ENCODE measurements at places on chromosomes 12 and 14.

- DNase-seq: no peak
- no peak overlapping the region for H3K27ac ChIP-seq
- H3K4me1 ChIP-seq: peaks cover 32% of the 10 kb centered on the region
Observed at GRCh38 chr12:89490922-89491321, 33.7 kb downstream of the GALNT4 start.

GRCh38 chr14:51676549-51676948, 24.8 kb downstream of the FRMD6 start:
- no peaks in the 10 kb centered on the region for H3K27me3 ChIP-seq
- no peak overlapping the region for H3K27ac ChIP-seq
- no peak for DNase-seq
- H3K4me1 ChIP-seq: no peaks in the 10 kb centered on the region

DNA sequence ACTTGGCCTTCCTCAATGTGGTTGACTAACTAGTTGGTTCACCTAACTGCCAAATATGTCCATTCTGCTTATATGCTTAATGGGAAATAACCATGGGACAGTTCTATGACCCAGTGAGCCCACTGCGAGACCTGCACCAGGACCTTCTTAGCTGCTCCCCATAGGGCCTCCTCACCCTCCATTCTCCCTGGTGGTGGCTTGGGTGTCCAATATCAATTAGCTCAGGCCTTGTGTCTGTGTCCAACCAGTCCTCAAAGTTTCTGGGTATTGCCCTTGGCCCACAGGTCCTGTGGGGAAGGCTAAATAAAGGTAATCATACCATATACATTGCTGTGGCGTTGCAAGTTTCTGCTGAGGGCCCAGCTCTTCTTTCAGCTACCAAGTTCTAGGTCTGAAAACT, 228.2 kb downstream of the PCNX1 start:
- H3K4me1 ChIP-seq: peaks cover 11% of the 10 kb centered on the region
- H3K27me3 ChIP-seq: no peaks in the 10 kb centered on the region
- no peak for DNase-seq
- H3K27ac ChIP-seq: no peak overlapping the region
- no peaks in the 10 kb centered on the region for H3K36me3 ChIP-seq
- H3K4me3 ChIP-seq: no peak overlapping the region

GRCh38 chr14:48390346-48390745, 714.9 kb upstream of the MDGA2 start:
- H3K36me3 ChIP-seq: no peaks in the 10 kb centered on the region
- no peak overlapping the region for H3K4me3 ChIP-seq
- no peaks in the 10 kb centered on the region for H3K4me1 ChIP-seq
- H3K27ac ChIP-seq: no peak overlapping the region

- no peak for DNase-seq
- H3K4me3 ChIP-seq: no peak overlapping the region
- H3K4me1 ChIP-seq: no peaks in the 10 kb centered on the region
- H3K27ac ChIP-seq: no peak overlapping the region
- H3K36me3 ChIP-seq: no peaks in the 10 kb centered on the region
- H3K27me3 ChIP-seq: no peaks in the 10 kb centered on the region
Observed at GRCh38 chr12:46744283-46744682, 81.5 kb downstream of the SLC38A4 start.

DNA sequence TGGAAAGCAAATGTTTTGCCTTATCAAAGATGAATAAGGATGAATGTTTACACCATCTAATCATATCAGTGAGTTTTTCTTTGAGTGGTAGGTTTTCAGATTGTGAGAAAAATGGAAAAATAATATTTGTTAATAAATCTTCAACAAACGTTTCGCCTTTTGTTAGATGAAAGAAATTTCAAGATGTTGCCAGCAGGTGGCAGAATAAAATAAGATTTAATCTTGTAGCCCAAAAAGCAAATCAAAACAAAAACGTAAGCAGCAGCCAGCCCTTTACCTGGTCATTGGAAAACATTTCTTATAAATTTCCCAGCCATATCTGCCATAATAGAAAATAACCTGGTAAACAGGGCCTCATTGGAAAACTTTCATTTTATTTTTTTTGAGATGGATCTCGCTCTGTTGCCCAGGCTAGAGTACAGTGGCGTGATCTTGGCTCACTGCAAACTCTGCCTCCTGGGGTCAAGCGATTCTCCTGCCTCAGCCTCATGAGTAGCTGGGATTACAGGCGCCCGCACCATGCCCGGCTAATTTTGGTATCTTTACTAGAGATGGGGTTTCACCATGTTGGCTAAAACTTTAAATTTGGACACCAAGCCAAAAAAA, 15.4 kb upstream of the TMEM120B start:
- no peak overlapping the region for H3K27ac ChIP-seq
- no peak overlapping the region for H3K4me3 ChIP-seq
- H3K4me1 ChIP-seq: no peaks in the 10 kb centered on the region
- no peaks in the 10 kb centered on the region for H3K36me3 ChIP-seq

DNA sequence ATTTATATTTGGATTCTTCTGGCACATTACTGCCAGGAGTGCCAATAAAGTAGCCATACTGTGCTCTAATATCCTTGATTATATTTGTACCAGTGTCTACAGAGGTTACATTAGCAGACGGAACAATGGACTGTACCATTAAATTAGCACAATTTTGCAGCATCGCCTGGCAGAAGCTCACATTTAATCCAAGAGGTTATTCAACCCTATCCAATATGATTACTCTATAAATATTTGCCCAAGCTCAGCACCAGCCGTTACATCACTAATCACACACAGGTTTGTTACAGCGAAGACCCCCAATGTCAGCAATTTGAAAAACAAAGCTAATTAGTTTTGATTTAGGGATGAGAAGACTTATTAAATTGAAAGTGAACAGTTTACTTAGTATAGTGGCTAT, 16.9 kb upstream of the MGST1 start:
- no peak for DNase-seq
- H3K27me3 ChIP-seq: no peaks in the 10 kb centered on the region
- no peaks in the 10 kb centered on the region for H3K4me1 ChIP-seq
- no peak overlapping the region for H3K27ac ChIP-seq
- no peak overlapping the region for H3K4me3 ChIP-seq

- no peak overlapping the region for H3K27ac ChIP-seq
- H3K36me3 ChIP-seq: no peaks in the 10 kb centered on the region
- peaks cover 24% of the 10 kb centered on the region for H3K4me1 ChIP-seq
- no peak overlapping the region for H3K4me3 ChIP-seq
- no peak for DNase-seq
- no peaks in the 10 kb centered on the region for H3K27me3 ChIP-seq
Observed at GRCh38 chr12:47867495-47867941, 37.3 kb downstream of the VDR start.

- no peak for DNase-seq
- H3K4me1 ChIP-seq: peaks cover 50% of the 10 kb centered on the region
- H3K27me3 ChIP-seq: no peaks in the 10 kb centered on the region
- H3K27ac ChIP-seq: no peak overlapping the region
Observed at GRCh38 chr12:122087431-122088178, 9.0 kb downstream of the MLXIP start.

DNA sequence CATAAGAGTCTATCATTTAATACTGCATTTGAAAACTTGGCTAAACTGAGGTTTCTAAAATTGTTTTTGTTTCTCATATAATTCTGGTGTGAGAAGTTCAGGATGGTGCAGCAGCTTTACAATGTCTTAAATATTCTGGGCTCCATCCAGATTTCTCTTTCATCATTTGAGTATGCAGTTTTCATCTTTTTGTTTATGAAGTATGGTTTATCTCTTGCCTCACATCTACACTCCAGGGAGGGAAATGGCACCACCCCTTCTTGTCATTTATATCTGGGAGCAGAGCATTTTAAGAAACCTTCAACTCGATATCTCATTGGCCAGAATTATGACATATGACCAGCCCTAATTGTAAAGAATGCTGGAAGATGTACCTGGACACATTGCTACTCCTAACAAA, 24.3 kb downstream of the GEMIN2 start:
- no peak overlapping the region for H3K27ac ChIP-seq
- peaks cover 7% of the 10 kb centered on the region for H3K4me1 ChIP-seq
- no peaks in the 10 kb centered on the region for H3K27me3 ChIP-seq
- no peak for DNase-seq
- H3K36me3 ChIP-seq: peaks cover 3% of the 10 kb centered on the region

GRCh38 chr12:53219292-53219955, 12.4 kb upstream of the ITGB7 start:
- no peaks in the 10 kb centered on the region for H3K27me3 ChIP-seq
- H3K4me3 ChIP-seq: peak overlapping the region; percentile 90
- H3K27ac ChIP-seq: peak overlapping the region; percentile 58

DNA sequence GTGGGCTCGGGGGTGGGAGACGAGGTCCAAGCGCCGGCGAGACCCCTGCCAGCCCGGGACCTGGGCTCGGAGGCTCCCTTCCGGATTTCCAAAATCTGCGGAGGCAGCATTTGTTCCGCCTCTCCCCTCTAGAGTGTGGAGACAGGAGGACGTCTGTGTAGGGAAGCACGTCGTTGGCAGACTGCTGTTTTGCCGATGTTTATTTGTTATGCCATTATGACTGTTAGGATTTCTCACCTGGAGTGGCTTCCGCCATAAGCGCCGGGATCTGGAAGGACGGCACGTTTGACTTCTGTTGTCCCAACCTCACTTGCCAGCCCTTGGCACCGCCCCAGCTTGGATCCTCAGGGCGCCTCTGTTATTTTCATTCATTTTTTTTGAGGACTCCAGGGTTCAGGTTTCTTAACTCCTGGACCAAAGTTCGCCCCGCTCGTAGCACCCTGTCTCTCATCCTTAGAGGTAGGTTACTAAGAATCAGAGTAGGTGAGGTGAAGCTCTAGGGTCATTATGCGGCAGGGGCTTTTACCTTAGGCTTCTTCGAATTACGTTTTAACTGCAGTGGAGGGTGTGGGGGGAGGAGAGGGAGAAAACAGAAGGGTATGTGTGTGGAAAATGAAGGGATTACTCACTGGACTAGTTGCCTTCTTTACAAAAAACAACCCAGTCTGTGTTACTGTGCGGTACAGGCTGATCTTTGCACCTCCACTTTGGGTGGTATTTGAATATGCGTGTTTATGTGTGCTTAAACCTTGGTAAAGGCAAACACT, 547 bp upstream of the PYGL start:
- DNase-seq: peak; percentile 16
- peak overlapping the region; percentile 66 for H3K4me3 ChIP-seq
- H3K36me3 ChIP-seq: no peaks in the 10 kb centered on the region
- H3K27ac ChIP-seq: no peak overlapping the region
- peaks cover 18% of the 10 kb centered on the region for H3K4me1 ChIP-seq

GRCh38 chr12:39235990-39236767, 206.7 kb downstream of the KIF21A start:
- no peak overlapping the region for H3K27ac ChIP-seq
- no peak for DNase-seq
- H3K36me3 ChIP-seq: no peaks in the 10 kb centered on the region
- H3K4me3 ChIP-seq: no peak overlapping the region

DNA sequence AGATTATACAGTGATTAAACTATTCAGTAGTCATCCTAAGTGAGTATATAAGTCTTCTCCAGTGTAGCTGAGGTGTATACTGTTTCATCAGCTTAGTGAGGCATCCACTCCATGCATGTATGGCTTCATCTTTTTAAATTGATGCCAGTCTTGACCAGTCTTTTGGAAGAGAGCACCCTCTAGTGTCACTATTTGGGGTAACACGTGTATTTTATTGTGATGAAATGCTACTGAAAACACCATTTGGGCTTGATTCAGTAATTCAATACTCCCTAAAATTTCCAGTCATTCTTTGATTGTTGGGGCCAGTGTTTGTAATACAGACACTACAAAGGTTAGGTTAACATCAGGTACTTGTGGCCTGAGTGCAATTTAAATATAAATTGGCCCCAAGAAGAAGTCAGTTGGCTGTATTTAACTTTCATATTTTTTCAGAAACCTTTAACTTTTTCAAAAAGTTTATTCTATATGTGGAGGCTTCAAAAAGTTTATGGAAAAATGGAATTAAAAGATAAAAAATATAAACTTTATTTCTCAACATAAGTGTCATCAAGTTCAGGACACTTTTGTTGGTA, 35.3 kb downstream of the MIPOL1 start:
- no peaks in the 10 kb centered on the region for H3K27me3 ChIP-seq
- H3K4me3 ChIP-seq: no peak overlapping the region
- no peak for DNase-seq

DNA sequence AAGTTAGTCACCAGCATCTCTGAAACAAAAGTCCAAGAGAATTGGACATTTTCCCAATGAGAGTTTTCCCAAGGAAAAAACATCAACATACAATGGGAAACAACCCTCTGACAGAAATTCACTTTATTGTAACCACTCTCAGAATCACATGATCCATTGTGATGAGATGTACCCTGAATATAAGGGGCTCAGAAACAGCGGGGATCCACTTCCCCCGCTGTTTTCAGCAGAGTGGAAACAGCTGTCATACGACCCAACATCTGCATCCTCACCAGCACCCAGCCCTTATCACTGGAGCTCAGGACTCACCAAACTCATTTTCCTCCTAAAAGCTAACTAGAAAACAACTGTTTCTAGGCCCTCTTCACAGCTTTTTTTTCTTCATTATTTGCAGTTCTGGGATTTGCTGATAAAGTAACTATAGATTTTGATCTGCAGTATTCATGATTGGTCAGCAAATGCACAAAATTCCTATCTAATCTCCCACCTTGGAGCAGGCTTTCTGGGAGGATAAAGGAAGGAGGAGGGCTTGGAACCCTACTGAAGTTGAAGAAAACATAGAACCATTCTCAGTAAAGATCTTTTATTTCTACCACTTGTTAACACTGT, 31.3 kb downstream of the CORO1C start:
- H3K36me3 ChIP-seq: peaks cover 36% of the 10 kb centered on the region
- H3K4me1 ChIP-seq: peaks cover 9% of the 10 kb centered on the region
- no peak overlapping the region for H3K27ac ChIP-seq
- no peak for DNase-seq
- no peaks in the 10 kb centered on the region for H3K27me3 ChIP-seq

DNA sequence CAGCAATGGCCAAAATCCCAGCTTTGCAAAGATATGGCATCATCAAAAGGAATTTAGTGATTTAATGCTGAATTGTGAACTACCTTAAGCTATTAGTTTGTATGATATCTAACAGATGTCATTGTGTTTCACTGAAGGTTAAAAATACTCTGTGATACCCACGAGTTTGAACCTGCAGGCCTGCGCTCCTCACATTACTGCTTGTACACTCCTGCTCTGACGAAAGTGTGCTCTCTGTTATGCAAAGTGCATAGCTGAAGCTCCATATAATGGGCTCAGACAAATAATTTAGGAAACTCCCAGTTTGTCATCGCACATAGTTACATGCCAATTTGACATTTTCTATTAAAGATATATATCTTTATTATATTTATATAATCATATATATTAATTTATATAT, 52.2 kb downstream of the SPPL3 start:
- peaks cover 2% of the 10 kb centered on the region for H3K36me3 ChIP-seq
- no peak for DNase-seq
- peak overlapping the region; percentile 38 for H3K4me3 ChIP-seq
- H3K27ac ChIP-seq: peak overlapping the region; percentile 69
- no peaks in the 10 kb centered on the region for H3K27me3 ChIP-seq

- no peaks in the 10 kb centered on the region for H3K27me3 ChIP-seq
- no peak overlapping the region for H3K27ac ChIP-seq
- DNase-seq: no peak
- no peaks in the 10 kb centered on the region for H3K4me1 ChIP-seq
Observed at GRCh38 chr12:91637789-91638624, 455.4 kb upstream of the DCN start.

GRCh38 chr14:23160924-23161522, 22.4 kb downstream of the SLC7A8 start:
- no peak overlapping the region for H3K27ac ChIP-seq
- H3K4me1 ChIP-seq: no peaks in the 10 kb centered on the region
- H3K4me3 ChIP-seq: no peak overlapping the region
